HepG2 (cell line): ENCODE measurements at places on chromosomes 12 and 14. TPM values are rescaled to one million over a fixed set of nuclear protein-coding genes. Genes with fewer than 3 reads are reported as not detected.

GRCh38 chr12:91275321-91275720, 92.7 kb upstream of the DCN start:
- no peak for DNase-seq

DNA sequence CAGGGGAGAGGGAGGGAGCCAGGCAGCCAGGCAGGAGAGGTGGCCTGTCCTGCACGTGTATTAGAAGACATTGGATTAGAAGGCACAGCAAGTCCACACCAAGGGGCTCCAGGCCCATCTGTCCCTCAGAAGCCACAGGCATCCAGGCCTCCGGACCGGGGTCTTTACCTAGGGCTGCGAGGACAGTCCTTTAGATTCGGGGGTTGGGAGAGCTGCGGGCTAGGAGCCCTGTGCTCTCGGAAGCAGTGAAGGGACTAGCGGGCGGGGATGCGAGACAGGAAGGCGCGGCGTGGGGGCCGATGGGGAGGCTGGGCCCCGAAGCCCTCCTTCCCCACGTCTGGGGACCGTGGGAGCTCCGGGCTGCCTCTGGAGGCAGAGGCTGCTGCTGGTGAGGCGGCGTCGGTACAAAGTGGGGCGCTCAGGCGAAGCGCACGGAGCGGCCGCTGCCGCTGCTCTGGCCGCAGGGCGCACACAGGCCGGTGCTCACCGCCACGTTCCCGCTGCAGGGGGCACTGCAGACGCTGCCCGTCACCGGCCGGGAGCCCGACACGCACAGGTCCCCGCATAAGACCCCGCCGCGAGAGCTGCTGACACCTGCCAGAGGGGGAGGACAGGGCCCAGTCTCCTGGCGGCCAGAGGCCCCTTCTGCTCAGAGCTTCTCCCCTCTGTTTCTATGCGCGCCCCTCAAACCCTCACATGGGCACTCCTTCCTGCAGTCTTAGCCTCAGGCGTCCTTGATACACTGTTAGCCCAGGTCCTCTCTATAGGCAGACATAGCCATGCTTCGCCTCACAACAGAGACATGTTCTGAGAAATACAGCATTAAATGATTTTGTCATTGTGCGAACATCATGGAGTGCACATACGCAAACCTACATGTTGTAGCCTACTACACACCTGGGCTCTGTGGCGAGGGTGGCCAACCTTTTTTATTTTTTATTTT, 17.3 kb downstream of the KRT7 start:
- DNase-seq: no peak

GRCh38 chr12:56086608-56087007, 6.6 kb downstream of the ERBB3 start:
- DNase-seq: no peak

DNA sequence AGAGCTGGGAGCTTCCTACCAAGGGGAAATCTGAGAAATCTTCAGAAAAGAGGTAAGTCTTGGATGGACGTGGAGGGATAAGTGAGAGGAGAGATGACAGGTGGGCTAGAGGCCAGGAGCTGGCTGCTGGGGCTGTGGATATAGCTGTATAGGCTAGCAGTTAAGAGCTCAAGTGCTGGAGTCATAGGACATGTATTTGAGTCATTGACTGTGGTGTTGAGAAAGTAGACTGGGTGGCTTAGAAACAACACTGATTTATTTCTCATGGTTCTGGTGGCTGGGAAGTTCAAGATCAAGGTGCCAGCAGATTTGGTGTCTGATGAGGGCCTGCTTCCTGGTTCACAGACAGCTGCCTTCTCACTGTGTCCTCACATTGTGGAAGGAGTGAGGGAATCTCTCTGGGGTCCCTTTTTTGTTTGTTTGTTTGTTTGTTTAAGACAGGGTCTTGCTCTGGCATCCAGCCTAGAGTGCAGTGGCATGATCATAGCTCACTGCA, 151.1 kb upstream of the FUT8 start:
- DNase-seq: no peak

GRCh38 chr12:3325736-3326135, 165.3 kb upstream of the PRMT8 start:
- no peak for DNase-seq

- no peak for DNase-seq
Observed at GRCh38 chr12:65965358-65965757, 141.1 kb downstream of the HMGA2 start.

DNA sequence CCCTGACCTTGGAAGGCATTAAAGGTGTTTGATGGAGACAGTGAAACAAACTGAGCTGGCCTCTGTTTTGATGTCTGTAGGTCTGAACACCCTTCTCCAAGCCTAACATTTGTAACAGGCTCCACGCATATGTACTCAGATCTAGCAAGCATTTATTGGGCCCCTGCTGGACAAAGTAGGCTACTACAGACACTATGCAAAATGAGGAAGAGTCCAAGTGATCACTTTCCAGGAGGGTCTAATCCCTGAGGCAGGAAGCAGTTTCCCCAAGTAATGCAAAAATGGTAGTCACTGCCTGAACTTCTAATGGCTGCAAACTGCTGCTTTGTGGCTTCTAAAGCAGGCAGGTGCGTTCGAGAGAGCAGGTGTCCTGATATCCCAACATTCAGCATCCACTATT, 405.8 kb downstream of the MED13L start:
- DNase-seq: peak; percentile 45

DNA sequence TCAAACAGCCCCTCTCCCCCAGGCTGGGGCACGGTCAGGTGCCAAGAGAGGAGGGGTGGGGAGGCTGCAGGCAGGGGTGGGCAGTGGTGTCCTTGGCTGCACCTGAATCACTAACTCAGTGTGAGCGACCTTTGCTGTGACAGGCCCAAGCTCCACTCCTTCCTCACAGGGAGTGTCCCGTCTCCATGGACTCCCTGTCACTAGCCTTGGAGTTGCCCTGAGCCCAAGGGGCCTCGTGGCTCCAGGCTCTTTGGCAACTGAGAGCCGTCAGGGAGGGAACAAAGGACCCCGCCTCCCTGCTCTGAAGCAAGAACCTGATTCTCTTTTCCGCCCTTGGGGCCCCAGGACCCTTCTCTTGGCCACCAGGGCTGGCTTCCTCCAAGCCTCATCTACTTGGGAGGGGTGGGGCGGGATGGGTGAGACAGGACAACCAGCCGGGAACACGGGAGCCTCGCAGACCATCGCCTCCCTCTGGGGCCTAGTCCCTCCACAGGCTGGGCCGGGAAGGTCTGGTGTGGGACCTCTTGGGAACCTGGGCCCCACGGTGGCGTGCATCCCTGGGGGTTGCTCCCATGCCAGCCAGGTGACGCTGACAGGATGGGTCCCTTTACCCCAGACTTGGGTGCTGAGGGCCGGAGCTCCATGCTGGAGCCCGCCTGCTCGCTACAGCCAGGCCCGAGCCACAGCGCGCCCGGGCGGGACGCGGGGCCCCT, 935 bp upstream of the ADSS1 start:
- DNase-seq: no peak

Gene TCL1B
- not detected in 2 replicates for polyA plus RNA-seq

GRCh38 chr12:2008677-2009076, 4.4 kb upstream of the DCP1B start:
- DNase-seq: no peak

GRCh38 chr12:120197542-120197887, 3.0 kb upstream of the GCN1 start:
- no peak for DNase-seq

Gene FSCB
- polyA plus RNA-seq: not detected in 2 replicates

GRCh38 chr12:60849723-60850122, 1253.9 kb downstream of the SLC16A7 start:
- no peak for DNase-seq

DNA sequence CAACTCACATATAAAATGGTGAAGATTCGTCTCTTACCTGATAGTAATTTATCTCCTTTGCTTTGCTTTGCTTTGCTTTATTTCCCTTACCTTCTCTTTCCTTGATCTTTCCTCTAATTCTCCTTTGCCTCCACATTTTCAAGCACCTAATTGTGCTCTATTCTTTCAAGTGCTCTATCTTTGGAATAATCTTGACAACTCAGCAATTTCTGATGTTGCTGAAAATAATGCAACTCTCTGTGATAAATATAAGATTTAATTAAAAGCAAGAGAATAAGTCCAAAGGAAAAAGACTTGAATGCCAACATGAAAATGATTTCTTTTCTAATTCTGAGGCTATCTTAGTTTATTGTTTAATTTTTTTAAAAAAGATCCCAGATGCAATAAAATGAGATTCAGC, 139.5 kb upstream of the SYT1 start:
- DNase-seq: no peak

Gene HOXC5
- not detected in 2 replicates for polyA plus RNA-seq

- no peak for DNase-seq
Observed at GRCh38 chr12:53618275-53618674, 7.9 kb downstream of the ATF7 start.

Gene VPS29
- 100 and 114 TPM in 2 replicates for polyA plus RNA-seq

Gene ARMH4
- 0.04 and 0.18 TPM in 2 replicates for polyA plus RNA-seq

Gene TMCC3
- not detected in 2 replicates for polyA plus RNA-seq

DNA sequence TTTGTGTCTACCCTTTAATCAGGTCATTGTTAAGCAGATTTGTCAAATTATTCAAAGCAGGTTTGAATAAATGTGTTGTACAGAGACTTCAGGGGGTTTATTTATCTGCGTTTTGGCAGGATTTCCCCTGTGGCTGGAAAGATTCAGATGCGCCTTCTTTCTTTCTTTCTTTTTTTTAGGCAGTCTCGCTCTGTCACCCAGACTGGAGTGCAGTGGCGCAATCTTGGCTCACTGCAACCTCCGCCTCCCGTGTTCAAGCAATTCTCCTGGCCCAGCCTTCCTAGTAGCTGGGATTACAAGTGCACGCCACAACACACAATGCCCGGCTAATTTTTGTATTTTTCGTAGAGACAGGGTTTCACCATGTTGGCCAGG, 6.3 kb upstream of the NANOGNB start:
- DNase-seq: no peak

GRCh38 chr12:48988030-48988649, 10.0 kb downstream of the WNT1 start:
- peak; percentile 46 for DNase-seq

- DNase-seq: no peak
Observed at GRCh38 chr12:20201733-20202132, 166.6 kb upstream of the PDE3A start.

DNA sequence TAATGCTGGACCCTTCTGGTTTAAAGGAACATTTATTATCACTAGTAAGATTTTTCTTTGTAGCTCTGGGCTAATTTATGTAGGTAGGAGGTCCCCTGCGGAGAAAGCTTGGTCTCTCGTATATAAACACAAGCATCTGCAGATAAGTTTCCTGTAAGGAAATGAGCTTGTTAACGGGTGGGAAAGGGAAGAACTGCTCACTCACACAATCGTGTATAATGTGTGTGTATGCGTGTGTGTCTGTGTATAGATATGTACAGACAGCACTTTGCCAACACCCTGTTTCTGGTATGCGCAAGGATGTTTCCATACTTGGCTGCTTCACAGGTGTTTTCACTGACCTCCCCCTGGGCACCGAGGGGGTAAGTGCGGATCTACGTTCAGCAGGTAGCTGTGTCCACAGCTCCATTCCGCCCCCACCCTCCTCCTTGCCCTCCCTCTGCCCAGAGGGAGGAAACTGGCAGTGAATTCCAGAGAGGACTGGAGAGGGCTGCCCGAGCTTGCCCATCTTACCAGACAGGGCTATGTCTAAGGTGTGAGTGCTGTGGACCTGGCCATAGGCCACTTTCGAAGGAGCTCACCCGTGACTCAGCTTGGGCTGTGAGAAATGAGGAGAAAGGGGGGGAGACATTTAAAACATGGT, 65.2 kb downstream of the NINJ2 start:
- no peak for DNase-seq

DNA sequence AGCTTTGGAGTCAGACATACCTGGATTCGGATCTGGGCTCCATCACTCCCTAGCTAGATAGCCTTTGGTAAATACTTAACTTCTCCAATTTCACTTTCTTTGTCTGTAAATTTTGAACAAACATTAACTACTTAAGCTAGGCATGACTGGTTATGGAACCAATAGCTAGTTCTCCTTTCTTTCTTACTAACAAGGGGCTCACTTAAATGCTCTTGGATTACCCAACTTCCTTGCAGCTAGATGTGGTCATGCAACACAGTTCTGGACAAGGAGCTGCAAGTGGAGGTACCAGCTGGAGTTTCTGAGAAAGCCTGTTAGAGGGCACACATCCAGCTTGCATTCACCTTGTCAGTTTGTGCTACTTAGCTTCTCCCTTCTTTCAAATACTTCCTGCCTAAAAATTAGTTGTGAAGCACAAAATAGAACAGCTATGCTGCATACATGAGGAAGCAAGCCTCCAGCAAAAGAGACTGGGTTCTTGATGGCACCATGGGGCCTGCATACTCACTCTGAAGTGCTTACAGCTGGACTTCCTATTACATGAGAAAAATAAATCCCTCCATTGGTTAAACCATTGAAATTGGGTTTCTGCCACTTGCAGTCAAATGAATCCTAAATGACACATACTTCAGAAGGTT, 210.1 kb upstream of the EEA1 start:
- no peak for DNase-seq

Gene RGS6
- polyA plus RNA-seq: not detected in 2 replicates

- no peak for DNase-seq
Observed at GRCh38 chr14:44070046-44070445, 437.0 kb downstream of the FSCB start.

- no peak for DNase-seq
Observed at GRCh38 chr12:89351489-89352241, 636 bp downstream of the DUSP6 start.

GRCh38 chr12:116735951-116736599, 1.8 kb downstream of the SPRING1 start:
- DNase-seq: peak; percentile 82

Gene RTL1
- polyA plus RNA-seq: not detected in 2 replicates

Gene NINJ2
- polyA plus RNA-seq: 3.8 and 5.4 TPM in 2 replicates
